ENCODE measurements at places on chromosomes 7 and 10.

- no peak for DNase-seq
Measured at GRCh38 chr7:135273581-135273980, 39.9 kb downstream of the STRA8 start.

DNA sequence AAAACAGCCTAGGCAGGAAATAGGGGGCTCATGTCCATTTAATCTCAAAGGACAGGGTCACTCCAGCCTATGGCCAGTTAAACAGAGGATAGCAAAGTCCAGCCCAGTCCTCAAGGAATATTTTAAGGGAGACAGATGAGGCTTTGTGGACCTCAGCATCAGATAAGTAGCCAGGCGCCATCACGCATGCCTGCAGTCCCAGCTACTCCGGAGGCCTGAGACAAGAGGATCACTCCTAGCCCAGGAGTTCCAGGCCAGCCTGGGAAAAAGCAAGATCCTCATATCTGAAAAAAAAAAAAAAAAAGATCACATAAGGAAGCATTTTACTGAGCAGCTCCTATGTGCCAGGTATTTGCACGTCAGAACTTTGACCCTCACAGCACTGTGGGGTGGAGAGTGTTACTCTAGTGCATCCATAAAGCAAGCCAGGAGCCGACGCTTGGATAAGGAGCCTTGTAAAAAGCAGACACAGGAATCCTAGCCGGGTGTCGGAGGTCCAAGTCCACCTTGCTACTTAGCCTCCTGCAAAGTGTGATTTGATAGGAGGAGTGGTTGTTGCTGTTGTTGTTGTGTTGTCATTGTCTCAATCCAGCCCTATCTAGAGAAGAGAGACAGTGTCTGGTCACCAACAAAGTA is 61.8 kb upstream of the DOCK1 start:
- no peak for DNase-seq

- DNase-seq: no peak
Measured at GRCh38 chr10:28300027-28300426, 2.8 kb downstream of the MPP7 start.

DNA sequence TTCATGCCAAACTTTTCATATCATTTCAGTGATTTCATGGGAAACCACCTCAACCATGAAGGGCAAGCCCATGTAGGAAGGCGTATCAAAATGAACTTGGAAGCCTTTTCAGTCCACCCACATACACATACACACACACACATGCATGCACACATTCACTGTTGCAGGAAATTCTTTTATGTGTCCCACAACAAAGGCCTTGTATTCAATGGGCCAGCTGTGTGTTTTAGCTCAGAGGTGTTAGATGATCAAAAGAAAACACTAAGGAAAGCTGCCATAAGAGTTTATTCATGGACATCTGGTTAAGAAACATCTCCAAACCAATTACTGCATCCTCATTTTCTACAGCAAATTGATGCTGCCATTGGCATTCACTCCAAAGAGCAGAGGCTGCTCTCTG is 74.4 kb upstream of the STK17A start:
- no peak for DNase-seq

DNA sequence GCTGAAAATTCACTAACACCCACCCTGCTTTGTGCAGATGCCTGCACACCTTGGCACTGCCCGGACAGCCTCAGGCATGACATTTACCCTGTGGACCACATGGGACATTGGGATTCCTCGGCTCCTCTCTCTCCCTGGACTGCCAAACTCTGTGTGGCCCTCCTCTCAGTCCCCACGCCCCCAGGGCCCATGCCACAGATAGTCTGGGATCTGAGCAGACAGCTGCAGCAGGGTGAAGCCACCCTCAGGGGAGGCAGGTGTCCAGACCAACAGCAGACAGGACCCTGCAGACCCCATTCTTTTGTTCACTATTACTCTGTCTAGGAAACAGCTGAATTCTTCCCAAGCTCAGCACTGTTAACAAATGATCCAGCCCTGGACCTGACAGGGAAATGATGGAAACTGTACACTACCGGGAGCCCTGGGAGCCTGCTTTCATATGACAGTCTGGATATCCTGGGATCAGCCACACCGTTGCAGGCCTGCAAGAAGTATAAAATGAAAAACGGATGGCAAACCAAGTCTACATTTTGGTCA is 83.4 kb downstream of the VOPP1 start:
- DNase-seq: no peak

- no peak for DNase-seq
Measured at GRCh38 chr7:43559171-43559945, 23.6 kb upstream of the STK17A start.

GRCh38 chr10:11986593-11987216 is 55.9 kb downstream of the UPF2 start:
- peak; percentile 56 for DNase-seq

DNA sequence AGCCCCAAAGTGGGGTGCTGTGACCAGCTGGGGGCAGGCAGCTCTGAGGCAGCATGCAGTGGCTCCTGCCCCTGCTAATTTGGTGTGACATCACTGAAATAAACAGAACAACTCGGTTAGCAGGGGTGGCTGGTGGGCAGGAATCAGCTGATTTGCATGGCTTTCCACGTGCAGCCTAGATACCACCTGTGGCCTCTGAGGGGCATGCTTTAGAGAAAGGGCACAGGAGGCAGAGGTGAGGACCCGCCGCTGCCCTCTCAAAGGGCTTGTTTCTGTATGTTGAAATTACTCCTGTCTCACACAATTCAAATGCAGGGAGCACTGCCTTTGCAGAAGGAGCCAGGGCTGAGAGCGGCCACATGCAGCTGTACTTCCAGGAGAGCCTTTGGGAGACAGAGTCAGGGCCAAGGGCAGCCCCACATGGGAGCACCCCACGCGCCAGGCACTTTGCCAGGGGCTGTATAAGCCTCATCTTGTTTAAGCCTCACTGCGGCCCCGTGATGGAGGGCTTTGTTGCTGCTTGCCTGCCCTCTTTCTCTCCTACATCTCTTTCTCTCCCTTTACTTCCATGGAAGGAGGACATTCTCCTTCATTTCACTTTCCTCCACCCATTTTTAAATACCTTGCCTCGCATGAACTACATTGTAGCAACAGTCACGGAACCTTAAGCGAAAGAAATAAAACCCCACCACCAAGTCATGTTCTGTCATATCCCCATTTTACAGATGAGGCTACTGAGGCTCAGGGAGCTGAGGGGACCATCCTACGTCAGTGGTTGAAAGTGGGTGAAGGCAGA is 137.7 kb downstream of the ZMIZ1 start:
- no peak for DNase-seq

DNA sequence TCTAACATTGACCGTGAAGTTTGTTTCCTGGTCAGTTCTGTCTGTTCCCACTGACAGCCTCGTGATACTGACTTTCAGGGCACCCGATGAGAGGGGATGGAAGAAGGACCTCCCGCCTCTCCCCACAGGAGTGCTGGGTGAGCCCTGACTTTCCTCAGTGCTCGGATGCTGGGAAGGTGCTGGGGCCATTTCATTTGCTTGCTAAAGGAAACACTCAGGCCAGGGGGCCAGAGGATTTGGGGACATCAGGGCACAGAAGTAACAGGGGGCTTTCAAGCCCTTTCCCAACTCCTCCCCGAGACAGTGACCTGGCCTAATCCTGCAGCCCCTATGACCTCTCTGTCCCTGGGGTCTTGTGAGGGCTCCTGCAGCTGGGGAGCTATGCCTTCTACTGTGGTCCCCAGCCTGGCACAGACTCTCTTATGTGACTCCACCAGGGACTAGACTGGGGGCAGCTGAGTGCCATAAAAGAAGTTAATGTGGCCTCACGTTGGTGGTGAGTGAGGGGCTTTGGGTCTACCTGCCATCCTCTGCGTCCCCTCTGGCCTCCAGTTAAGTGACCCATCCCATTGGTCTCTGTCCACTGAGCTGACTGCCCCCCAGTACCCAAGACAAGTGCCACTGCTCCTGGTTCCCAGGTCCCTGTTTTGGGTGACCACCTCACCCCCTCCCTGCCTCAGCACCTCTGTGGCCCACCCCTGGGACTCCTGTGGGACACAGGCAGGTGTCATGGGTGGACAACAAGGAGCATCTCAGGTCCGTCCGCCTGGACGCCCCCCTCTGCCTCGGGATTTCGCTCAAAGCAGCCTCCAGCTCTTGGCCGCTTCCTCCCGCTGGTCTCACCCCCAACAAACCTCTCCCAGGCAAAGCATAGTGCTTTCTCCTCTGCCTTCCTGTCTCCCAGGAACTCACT is 33.4 kb upstream of the HSPA12A start:
- DNase-seq: no peak

GRCh38 chr7:45185028-45185863 is 27.7 kb downstream of the RAMP3 start:
- DNase-seq: no peak

DNA sequence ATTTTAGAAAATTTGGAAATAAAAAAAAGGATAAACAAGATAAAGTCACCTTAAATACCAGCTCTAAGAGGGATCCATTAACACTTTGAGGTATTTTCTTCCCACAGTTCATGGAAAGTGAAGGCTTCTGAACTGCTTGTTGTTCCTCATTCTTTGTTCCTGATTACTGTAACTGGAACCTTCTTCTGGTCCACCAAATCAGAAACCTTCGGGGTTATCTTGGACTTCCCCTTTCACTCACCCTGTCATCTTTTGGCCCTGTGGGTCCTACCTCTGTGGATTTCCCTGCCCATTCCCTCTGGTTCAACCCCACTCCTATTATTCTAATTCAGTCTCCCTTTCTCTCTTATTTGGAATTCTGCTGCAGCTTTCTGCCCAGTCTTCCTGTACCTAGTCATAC is 116.5 kb upstream of the PRPS1L1 start:
- no peak for DNase-seq

GRCh38 chr7:92755680-92756079 is 80.7 kb downstream of the CDK6 start:
- DNase-seq: no peak

DNA sequence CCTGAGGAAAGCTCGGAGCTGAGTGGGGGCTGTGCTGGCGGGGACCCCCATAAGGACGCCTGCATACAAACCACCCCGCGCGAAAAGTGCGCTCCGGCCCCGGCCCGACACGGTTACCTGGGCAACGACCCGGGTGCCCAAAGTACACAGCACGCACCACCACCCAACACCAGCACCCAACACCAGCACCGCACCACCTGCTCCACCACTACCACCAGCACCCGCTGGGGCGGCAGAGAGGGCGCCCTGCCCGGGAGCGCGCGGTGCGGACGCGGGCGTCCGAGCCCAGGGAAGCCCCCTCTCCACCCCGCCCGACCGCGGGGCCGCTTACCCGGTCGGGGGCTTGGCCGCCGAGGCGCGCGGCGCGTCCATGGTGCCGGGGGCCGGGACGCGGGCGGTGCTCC is 345 bp downstream of the COBL start:
- DNase-seq: no peak

GRCh38 chr7:118312966-118313365 is 88.5 kb downstream of the ANKRD7 start:
- no peak for DNase-seq

DNA sequence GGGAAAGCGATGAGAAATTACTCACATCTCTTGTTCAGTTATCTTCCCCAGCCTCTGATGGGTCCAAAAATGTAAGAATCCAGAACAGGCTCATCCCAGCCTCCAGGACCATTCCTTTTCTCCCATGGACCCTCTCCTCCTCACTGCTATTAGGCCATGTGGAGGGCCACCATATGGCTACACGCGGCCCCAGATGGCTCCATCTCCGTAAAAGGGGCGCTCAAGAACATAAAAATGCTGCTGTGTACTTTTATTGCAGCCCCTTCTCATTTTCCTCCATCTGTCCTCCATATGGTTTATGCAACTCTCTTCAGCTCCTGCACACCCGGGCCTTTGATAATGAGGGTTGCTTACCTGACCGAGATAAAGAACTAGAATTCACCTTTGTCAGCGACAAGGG is 166.2 kb downstream of the RAPGEF5 start:
- DNase-seq: no peak

GRCh38 chr7:41822259-41822817 is 119.4 kb upstream of the INHBA start:
- DNase-seq: no peak

- DNase-seq: no peak
Measured at GRCh38 chr10:63801166-63801565, 280.0 kb downstream of the REEP3 start.

GRCh38 chr7:85774986-85775385 is 588.1 kb upstream of the SEMA3D start:
- no peak for DNase-seq

DNA sequence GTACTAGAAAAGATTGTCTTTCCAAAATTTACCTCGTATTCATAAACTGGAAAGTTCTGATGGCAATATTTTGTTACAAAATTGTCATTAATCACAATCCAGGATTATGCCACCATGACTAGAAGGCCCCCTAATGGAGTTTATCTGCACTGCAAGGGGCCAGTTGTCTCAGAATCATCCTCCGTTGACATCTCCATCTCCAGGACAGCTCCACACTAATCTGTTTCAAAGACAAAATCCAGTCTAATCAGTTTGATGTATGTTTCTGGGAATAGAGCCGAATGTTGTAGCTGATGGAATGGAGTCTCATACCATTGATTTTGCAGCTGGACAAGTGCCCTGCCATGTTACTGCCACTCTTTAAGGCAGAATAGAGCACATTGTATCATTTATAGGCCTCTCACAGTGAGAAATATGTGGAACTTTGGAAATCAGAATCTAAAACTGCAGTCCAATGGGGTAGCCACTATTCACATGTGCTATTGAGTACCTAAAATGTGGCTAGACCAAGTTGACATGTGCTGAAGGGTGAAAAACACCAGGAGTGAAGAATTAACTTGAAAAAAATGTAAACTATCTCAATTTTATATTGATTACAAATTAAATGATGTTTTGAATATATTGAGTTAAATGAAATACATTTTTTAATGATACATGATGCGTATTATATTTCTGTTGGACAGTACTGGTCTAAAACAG is 38.3 kb upstream of the TOMM7 start:
- DNase-seq: no peak

DNA sequence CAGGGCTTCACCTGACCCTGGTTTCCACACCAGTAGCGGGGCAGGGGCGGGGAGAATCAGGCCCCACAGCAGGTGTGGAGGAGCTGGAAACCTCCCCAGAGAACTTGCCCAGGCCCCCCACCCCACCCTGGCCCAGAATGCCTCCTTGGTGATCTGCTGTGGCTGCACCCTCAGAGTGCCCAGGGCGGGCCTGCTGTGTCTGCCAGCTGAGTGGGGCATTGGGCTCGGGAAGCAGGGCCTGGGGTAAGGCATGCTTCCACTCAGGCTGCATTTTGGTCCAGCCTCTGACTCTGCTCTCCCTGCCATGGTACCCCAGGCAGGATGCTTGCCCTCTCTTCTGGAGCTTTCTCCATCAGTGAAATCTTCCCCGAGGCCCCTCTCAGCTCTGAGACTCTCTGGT is 1.1 kb upstream of the CRHR2 start:
- no peak for DNase-seq

GRCh38 chr10:80529604-80530003 is 8.1 kb upstream of the SH2D4B start:
- no peak for DNase-seq

GRCh38 chr10:44990965-44991364 is 9.8 kb upstream of the ZNF22 start:
- no peak for DNase-seq
